ENCODE measurements at places on chromosomes 4 and X.

DNA sequence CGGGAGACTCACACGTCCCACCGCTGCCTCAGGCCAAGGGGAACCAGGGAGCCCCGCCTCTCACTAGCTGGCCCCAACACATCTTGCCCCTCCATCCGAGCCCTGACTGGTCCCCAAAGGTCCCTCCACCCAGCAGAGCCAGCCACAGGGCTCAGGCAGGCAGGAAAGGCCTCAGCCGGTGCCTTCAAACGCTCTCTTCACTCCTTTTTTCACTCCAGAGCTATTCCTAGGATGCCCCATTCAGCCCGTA lies 1.5 kb upstream of the ARHGAP4 start:
- no peak for DNase-seq

DNA sequence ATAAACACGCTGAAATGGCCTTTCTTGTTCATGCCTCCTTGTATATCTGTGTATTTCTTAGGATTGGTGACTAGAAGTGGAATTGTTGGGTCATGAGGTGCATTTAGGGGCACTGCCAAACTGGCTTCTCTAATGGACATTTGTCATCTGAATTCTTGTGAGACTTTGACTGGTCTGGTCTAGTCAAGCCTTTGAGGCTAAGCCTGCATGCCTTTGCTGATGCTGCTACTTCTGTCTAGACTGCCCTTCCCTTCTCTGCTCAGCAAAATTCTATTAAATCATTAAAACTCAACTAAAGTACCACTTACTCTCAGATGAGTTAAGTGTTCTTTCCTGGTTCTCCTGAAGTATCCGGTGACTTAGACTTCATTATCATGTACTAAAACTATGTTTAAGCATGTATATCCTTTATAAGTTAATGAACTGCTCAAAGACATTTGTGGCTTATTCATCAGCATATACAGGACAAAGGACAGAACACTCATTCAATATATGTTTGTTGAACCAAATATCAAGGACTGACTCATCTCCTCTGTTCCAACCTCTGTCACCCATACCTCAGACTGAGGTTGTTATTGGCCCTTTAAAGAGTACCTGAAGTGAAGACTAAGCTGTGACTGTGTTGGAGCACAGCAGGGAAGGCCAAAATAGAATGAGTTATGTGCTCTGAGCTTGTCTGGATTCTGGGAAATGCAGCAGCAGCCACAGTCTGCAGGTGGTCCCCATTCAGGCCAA lies 9.0 kb downstream of the TCEAL1 start:
- no peak for DNase-seq

DNA sequence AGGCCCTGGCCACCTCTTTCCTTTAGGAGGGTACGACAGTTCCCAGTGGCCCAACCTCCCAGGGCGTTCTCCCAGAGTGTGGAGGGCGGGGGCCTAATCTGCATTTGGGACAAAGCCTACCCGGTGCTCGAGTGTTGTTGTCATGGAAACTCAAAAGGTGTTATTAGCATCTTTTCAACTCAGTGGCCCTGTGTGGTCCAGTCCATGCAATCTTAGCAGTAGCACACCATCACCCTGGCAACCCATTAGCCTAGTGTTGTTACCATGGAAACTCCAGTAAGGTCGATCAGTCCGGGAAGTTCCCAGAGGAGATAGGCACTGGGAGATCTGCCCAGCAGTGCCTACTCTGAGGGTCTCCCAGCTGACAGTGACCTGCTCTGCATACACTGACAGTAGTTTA lies 20.2 kb downstream of the APLN start:
- no peak for DNase-seq

- peak; percentile 100 for DNase-seq
These were observed 1427.2 kb downstream of the STIM2 start for GRCh38 chr4:28287831-28288233.

- no peak for DNase-seq
These were observed 654.4 kb upstream of the TENM3 start for GRCh38 chr4:181588733-181589302.

Data from fibroblast of skin of left biceps (primary cell).